Stromal cell of bone marrow (primary cell): ENCODE measurements at places on chromosomes 6 and 20.

GRCh38 chr6:154535147-154535546, 24.7 kb upstream of the CNKSR3 start:
- no peak for DNase-seq

DNA sequence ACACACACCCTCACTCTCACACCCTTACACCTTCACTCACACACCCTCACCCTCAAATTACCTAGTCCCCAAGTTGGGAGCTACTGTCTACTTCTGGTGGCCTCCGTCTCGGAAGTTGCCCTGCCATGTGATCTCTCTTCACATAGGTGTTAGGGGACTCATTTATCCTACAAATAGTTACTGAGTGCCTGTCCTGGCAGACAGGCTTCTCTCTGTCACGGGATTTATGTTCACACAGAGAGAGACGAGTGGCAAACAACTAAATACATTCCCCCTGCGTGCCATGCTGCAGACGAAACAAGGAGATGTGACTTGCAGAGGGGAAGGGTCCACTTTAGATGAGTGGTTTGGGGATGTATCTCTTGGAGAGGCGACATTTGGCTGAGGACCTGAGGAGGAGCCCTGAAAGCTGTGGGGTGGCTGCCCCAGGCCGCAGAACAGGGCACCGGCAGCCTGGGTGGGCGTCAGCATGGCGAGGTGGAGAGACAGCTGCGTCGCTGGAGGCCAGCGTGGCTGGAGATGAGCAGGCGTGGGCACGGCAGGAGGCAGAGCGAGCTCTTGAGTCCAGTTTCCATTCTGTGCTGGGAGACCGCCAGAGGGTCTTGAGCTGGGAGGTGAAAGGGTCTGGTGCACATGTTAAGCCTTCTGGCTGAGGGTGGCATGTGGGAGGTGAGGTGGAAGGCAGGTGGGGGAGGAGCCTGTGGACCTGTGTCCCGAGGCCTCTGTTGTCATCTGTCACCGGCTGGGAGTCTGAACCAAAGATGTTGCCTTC, 17.2 kb downstream of the DYNLT1 start:
- no peak for DNase-seq

- DNase-seq, result no peak
These were observed 53.6 kb downstream of the MBOAT1 start for GRCh38 chr6:20158676-20159075.

GRCh38 chr6:13765570-13765969, 48.8 kb downstream of the MCUR1 start:
- DNase-seq, result peak; percentile 56

DNA sequence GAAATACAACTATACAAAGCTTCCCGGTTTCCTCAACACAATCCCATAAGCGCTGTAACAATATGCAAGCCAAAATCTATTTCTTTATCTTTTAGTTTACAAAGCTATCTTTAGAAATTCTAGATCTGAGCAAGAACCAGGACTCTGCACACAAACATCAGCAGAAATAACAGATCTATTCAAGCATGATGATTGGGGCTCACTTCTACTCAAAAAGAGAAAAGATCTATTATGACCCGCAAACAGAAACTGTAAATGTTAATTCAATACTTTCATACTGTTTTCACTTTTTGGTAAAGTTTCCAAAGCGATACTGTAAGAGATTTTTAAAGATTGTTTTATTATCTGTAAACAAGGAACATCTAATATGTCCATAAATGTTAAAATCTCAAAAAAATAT, 86.6 kb downstream of the SESN1 start:
- DNase-seq, result no peak

GRCh38 chr6:87029711-87030314, 65.1 kb downstream of the CGA start:
- DNase-seq, result peak; percentile 21

- DNase-seq, result no peak
These were observed 36.4 kb upstream of the MAN1A1 start for GRCh38 chr6:119385994-119386393.

- DNase-seq, result no peak
These were observed 3.9 kb downstream of the OLIG3 start for GRCh38 chr6:137490006-137490905.

- DNase-seq, result no peak
These were observed 138.1 kb upstream of the PTPN1 start for GRCh38 chr20:50371878-50372769.

- no peak for DNase-seq
These were observed 53.6 kb upstream of the GJE1 start for GRCh38 chr6:142079130-142079529.

DNA sequence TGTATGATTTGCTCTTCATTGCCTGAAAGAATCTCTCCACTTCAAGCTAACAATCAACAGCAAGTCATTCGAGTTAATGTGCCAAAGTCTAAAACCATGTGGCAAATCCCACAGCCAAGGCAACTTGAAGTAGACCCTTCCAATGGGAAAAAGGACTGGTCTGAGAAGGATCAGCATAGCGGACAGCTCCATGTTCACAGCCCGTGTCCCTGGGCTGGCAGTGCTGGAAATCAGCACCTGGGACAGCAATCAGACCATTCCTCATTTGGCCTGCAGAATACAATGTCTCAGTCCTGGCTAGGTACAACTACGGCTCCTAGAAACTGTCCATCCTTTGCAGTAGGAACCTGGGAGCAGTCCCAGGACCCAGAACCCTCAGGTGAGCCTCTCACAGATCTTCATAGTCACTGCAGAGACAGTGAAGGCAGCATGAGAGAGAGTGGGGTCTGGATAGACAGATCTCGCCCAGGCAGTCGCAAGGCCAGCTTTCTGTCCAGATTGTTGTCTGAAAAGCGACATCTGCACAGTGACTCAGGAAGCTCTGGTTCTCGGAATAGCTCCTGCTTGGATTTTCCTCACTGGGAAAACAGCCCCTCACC, 1.1 kb downstream of the GJA10 start:
- peak; percentile 25 for DNase-seq

DNA sequence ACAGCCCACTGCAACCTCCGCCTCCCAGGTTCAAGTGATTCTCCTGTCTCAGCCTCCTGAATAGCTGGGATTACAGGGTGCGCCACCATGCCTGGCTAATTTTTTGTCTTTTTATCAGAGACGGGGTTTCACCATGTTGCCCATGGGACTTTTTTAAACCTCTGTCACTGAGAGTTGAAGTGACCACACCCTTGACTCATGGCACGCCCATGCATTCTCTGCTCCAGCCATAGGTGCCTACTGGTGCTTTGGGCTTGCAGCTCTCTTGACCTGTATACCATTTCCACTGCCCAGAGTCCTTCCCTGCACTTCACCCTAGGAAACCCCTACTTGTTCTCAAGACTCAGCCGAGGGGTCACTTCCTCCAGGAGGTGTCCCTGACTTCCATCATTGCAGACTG, 2.4 kb upstream of the SCRT2 start:
- DNase-seq, result no peak

DNA sequence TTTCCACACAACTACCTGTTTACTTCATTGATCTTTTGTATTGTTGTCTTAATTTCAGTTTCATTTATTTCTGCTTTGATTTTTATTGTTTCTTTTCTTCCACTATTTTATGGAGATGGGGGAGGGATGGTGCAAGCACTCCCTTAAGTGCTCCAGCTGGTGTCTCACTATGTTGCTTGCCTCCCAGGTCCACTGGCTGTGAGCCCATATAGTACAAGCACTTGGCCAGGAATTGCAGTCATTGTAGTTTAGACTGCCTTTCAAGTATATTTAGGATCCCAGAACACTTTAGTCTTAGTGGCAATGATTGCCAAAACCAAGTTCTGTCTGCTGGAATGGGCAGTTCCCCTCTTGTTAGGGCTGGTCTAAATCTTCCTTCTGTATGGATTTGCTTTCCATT, 34.9 kb upstream of the MAN1A1 start:
- DNase-seq, result no peak

- no peak for DNase-seq
These were observed 378.1 kb downstream of the BTBD9 start for GRCh38 chr6:38261626-38262025.

DNA sequence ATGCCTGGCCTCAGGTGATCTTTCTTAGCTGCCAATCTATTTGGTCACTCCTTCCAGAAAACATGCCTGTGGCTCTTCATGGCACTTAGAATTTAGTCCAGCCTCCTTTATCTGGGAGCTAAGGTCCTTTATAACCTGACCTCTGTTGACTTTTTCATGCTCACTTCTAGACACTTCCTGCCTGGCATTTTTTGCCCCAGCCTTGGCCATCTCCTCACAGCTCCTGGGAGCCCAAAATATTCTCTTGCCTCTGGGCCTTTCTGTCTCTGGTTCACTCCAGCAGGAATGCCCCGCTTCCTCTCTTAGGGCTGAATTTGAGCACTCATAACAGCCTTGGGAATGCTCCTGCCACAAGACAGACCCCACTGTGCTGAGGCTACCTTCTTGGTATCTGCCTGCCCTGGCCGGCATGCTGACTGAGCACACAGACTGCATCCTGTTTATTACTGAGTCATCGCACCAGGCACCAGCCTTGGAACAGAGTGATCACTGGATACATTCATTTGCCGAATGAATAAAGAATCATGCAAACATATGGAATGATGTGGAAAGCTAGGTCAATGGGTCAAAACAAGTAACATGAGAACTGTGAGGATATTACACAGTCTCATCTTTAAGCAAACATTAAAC, 5.8 kb upstream of the EEF1E1 start:
- DNase-seq, result peak; percentile 60

DNA sequence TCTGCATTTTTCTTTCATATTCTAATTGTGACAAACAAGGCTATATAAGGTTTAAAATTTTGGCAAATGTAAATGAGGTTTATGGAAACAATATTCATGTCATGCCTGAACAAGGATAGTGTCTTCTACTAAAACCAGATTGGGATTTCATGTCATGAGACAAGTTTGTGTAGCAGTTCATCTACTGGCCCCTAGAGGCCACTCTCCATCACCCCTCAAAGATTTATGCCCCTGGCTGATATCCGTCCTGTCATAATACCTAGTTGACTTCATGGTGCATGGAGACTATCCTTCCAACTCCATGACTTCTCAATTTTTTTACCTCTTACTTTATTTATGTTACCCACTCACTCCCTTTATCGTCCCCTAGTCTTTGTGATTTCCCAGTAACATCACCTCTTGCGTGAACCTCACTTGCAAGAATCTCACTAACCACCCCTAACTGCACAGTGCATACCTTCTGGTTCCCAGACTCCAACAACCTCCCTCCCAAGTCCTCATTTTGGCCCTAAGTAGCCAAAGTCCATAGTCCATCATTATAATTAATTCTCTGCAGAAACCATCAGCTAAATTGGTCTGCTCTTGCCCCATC, 179.8 kb downstream of the TASP1 start:
- peak; percentile 20 for DNase-seq

- no peak for DNase-seq
These were observed 284.8 kb downstream of the SMOC2 start for GRCh38 chr6:168725802-168726201.

GRCh38 chr20:25308083-25308491, 60.2 kb downstream of the PYGB start:
- DNase-seq, result no peak

DNA sequence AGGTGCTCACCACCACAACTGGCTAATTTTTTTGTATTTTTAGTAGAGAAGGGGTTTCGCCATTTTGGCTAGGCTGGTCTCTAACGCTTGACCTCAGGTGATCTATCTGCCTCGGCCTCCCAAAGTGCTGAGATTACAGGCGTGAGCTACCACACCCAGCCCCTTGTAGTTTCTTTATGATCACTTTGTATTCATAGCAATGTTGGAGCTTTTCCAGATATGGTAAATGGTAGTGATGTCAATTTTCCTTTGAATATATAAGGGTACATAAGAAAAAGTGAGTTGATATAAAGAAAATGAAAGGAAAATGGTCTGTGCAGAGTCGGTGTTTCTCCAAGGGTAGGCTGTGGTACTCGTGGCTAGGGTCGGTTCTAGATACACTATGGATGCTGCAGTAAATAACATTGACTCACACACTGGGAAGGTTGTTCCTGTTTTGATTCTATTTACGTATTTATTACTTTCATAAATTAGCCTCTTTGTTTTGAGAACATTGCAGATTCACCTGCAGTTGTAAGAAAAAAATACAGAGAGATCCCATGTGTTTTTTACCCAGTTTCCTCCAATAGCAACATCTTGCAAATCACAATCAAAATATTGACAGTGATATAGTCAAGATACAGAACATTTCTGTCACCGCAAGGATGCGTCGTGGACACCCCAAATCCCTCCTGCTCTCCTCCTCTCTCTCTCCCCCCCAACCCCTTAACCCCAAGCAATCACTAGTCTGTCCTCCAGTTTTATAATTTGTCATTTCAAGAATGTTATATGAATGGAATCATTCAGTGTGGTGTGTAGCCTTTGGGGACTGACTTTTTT, 2.5 kb downstream of the ZNF831 start:
- DNase-seq, result no peak

DNA sequence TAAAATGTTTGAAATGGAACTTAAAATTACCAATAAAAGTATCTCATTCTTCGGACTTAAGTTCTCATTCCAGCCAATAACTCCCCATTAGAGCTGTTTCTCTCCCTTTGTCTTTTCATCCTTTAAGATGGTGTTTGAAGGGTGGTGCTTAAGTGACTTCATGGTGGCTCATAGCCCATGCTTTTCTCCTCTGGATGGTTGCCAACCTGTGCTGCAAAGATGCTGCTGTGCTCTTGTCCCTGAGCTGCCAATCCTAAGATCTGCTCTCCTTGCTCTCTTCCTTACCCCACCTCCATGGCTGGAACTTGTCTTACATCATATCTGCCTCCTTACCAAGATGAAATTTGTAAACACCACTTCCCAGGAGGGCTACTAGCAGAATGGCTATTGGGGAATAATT, 31.6 kb upstream of the PNRC1 start:
- DNase-seq, result no peak

DNA sequence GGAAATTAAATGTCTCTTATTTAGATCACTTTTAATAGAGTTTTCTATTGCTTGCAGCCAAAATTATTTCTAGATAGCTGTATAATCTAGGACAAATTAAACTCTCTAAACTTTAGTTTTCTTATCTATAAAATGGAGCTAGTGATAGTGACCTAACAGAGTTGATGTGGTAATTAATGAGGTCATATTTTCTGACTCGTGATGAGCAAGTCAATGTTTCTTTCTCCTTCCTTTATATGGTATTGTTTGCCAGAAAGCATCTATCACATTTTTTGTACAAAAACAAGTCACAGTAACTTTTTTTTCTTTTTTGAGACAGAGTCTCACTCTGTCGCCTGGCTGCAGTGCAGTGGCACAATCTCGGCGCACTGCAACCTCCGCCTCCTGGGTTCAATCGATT, 267.7 kb downstream of the FARS2 start:
- no peak for DNase-seq

DNA sequence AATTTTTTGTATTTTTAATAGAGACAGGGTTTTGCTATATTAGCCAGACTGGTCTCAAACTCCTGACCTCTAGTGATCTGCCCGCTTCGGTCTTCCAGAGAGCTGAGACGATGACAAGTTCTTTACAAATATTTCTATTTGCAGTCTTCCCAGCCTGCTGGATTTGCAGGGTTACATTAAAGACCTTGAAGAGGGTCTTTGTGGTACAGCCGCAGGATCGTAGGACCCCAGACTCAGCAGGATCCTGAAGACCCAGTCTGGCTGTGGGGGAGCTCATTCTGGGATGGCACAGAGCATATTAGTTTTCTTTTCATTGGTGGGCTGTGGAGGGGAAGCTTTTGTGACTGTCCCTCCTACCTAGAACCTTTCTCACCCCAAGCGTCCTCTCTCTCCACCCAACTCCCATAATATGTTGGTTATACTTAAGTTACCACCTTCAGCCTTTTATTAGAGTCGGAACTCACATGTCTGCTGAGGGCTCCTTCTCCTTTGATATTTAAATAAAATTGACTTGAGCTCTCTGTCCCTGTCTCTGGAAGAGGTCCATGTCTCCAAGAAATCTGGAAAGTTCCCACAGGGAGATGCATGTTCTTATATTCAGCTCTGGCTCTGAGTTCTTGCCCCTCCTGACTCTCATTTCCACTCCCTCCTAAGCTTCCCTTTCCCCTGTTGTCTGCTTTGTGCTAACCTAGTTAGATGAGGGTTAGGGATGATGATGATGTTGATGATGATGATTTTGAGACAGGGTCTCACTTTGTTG, 72.0 kb downstream of the TIAM2 start:
- DNase-seq, result no peak
